ENCODE measurements at places on chromosomes 7 and 10.

DNA sequence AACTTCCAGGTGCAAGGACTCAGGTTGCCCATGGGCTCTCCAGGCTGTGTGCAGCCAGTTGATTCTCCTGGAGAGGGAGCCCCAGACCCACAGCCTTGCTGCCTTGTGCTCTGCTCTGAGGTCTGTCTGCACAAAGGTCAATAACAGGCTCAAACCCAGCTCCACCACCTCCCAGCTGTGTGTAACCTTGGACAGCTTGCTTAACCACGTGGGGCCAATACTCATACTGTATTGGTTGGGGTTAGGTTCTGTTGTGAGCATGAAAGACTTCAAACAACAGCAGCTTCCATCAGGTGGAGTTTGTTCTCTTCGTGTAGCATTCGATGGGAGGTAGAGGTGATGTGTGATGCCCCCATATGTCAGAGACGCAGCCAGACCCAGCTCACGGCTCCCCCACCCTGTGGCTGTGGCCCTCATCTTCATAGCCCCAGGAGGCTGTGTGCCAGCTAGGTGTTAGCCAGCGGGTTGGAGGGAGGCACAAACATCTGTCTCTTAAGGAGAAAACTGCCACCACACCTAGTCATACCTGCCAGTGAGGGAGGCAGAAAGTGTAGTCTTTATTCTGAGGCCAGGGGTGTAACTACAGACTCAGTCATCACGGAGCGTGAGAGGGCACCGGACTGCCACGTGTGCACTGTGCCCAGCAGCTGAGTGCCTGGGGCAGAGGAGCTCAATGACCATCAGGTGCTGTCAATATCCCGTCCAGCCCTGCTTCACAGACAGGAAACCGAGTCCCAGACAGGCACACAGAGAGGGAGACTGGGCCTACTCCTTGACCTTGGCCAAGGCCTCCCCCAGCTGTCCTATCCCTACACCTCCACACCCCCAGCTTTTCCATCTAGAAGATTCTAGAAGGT, 8.1 kb upstream of the POLD2 start:
- DNase-seq, result no peak

GRCh38 chr7:155371884-155372781, 74.5 kb downstream of the INSIG1 start:
- no peak for DNase-seq

DNA sequence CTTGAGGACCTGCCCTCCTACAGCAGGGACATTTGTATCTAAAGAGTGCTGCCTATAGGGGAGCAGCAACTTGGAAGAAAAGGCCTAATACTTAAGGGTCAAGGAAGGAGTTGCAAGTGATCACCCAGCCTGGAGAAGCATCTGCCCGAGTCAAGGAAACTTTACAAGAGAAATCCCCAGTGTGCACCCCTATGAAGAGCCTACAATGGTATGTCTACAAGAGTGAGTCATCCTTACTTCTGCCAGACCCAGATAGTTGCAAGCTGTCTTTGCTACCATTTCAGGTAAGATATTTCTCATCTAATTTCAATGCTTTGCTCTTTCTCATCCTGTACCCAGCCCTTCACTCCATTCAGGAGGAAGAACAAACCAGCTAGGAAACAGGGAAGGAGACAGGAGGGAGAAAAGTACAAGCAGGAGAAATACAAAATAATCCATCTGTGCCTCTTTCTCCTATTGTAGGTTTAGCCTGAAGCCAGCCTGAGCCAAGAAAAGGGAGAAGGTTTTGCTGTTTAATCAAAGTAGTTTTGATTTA, 34.4 kb upstream of the AGR3 start:
- DNase-seq, result no peak

- DNase-seq, result no peak
Observed at GRCh38 chr7:132275416-132276233, 300.6 kb downstream of the PLXNA4 start.

- DNase-seq, result no peak
Observed at GRCh38 chr7:42167631-42168236, 69.3 kb downstream of the GLI3 start.

- no peak for DNase-seq
Observed at GRCh38 chr7:155387066-155387620, 70.8 kb upstream of the EN2 start.

- no peak for DNase-seq
Observed at GRCh38 chr10:69179089-69179742, 818 bp upstream of the SUPV3L1 start.

DNA sequence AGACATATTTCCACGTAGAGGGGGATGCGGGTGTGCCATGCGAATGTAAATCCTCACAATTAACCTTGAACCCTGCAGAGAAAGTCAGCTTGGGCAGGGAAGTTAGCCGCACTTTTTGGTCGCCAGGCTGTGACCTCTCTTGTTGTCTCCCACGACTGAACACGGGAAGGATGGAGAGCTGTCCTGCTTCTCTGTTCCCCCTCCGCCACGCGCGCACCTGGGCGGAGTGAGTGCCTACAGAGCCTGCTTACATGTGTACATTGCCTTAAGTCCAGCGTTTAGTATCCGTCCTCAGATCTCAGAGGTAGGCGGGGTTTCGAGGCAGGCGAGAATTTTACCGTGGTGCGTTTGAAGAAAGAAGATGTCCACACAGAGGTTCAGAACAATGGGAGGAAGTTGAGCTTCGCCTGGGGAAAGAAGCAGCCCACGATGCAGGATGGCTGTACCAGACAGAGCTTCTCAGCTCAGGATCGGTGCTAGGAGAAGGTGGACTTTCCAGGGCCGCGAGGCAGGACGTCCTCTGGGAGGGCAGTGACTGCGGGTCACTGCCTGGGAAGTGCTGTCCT, 482 bp upstream of the ERCC6 start:
- peak; percentile 36 for DNase-seq

- DNase-seq, result no peak
Observed at GRCh38 chr7:98862716-98863420, 6.9 kb downstream of the TMEM130 start.

GRCh38 chr7:133484086-133484485, 231.2 kb downstream of the EXOC4 start:
- DNase-seq, result no peak

DNA sequence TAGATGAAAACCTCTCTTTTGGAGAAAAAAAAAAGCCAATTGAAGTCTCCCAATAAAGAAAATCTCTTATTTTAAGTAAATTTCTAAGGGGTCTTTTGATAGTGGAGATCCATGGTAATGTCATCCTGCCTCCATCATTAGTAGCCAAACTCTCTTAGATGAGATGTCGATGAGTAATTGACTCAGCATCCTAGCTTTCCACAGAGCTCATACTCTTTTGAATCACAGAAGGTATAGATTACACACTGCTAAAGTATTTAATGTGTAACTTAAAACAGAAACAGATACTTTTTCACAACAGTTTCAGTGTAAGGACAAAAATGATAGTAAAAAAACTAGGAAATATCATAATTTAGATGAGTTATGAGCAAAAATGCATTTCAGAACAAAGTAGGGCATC, 19.4 kb downstream of the MAGI2 start:
- DNase-seq, result no peak

- DNase-seq, result no peak
Observed at GRCh38 chr10:119211176-119211575, 3.8 kb downstream of the GRK5 start.

- no peak for DNase-seq
Observed at GRCh38 chr10:128897401-128898129, 569.5 kb upstream of the MGMT start.

- no peak for DNase-seq
Observed at GRCh38 chr10:130160775-130161174, 24.6 kb downstream of the GLRX3 start.

DNA sequence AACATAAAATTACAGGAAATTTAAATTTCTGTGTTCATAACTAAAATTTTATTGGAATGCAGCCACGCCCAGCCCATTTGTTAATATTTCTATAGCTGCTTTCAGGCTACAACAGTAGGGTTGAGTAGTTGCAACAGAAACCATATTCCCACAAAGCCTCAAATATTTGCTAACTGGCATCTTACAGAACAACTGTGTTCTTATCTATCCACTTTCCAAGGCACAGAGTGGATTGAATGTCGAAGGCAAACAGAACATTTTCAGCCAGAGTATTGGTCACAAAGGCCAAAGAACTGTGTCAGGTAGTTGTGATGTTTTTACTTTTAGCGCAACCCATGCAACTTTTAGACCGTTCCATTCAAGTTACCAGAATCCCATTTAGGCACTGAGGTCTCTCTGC, 51.1 kb upstream of the OPN4 start:
- DNase-seq, result no peak

GRCh38 chr10:84201244-84201606, 6.9 kb downstream of the CDHR1 start:
- no peak for DNase-seq

- DNase-seq, result no peak
Observed at GRCh38 chr7:158316466-158317031, 271.1 kb downstream of the PTPRN2 start.

DNA sequence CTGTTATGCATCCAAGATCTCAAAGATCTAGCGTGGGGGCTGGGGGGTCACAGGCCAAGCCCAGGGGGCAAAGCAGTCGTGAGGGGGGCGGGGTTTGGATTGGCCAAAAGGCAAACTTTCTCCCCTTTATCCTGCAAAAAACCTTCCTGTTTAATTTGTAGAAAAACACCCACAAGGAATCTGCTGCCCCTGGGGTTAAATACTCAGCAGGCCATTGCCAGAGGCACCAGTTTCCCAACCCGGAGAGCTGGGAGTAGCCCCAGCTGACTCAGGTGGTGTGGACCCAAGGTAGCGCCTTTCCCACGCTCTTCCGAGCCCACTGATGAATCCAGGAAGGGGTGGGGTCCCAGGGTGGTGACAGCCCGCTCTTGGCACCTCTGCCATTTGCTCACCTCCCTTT, 21.4 kb downstream of the KCP start:
- DNase-seq, result no peak

DNA sequence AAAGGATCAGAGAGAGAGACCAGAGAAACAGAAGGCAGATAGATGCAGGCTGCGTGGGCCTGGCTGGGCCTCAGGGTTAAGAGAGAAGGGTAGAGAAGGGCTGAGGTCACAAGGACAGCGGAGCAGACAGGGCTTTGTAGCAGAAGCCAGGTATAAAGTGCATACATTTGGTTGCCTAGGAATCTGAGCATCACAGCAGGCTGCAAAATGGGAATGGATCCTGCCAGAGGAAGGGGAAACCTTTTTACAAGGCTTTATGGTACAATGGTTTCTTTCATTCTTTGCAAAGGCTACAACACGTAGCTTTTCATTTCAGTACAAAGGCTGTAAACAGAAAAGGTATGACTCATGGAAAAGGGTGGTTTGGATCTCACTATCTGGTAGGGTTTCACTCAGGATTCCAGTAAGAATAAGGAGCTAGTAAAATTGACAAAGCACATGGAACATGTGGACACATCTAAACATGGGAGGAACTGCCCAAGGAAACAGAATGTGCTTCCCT, 275.1 kb downstream of the DOCK4 start:
- DNase-seq, result no peak

DNA sequence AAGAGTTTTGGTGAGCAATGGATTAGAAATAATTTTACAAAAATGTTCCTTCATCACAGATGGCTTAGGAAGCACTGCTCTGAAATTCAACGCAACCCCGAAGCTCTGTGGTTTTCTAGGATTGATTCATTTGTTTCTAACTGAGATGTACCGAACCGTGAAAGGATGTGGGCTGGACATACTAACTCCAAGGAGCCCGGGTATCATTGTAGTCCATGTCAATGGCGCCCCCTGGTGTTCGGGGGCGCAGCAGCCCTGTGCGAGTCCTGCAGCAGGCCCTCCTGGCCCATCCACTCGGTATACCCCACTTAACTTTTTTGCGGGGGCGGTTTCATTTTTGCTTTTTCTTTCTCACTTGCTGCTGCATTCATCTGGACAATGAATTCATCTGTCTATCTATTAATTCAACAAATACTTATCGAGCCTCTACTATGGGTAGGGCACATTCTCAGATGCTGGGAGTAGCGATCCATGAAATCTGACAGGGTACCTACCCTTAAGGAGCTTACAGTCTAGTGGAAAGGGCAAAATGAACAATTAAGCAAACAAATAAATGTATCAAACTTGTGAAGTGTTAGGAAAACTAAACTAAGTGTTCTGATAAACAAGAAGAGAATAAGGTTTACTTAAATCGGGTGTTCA, 25.2 kb upstream of the ITPRID1 start:
- DNase-seq, result peak; percentile 68

GRCh38 chr7:144019457-144019856, 19.3 kb downstream of the OR6B1 start:
- peak; percentile 43 for DNase-seq

DNA sequence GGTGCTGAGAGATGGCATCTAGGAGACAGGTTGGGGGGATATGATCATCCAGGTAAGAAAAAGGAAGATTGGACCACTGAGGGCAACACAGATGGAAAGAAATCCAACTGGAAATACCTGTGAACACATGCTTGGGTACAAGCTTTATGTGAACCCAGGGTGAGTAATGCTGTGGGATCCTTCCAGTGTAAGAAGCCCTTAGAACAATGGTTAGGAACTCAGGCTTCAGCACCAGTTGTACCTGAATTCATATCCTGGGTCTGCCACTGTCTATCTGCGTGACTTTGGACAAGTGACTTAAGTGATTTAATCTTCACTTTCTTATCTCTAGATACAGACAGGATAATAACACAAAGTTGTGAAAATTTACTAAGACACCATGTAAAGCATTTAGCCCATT, 131.0 kb downstream of the ST7 start:
- DNase-seq, result no peak

DNA sequence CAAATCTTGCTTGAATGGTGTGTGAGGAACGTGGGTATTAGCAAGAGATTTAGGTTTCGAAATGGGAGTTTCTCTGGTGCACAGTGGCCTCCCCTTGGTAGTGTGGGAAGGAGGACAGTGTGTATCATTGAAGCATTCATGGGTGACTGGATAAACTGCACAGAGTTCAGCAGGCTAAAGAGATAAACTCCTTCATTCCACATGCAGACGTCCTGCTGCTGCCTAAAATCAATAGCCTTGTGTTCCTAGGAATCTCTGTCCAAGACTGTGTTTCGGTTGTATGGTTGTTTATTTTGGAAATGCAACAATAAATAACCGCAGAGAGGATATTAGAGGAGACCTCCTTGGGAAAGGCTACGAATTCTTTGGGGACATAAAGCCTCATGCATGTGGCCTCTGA, 100.9 kb upstream of the FAM171A1 start:
- DNase-seq, result no peak

DNA sequence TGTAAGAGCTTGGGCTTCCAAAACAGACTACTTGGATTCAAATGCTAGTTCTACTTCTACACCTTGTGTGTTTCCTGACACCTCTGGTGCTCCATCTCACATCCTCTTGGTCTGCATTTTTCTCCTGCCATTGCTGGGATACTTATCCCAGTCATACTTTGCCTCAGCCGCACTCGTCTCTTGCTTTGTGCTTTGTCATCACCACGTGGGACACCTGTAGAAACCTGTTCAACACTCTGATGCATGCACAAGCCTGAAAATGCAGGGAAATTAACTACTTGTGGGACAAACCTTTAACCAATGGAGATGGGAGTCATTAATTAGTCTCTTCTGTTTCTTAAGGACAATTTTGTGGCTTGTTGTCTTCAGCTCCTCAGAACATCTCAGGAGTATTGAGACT, 94.2 kb upstream of the PHYHIPL start:
- no peak for DNase-seq

- DNase-seq, result no peak
Observed at GRCh38 chr10:86282664-86283465, 83.7 kb downstream of the GRID1 start.
